Anterior cingulate cortex (tissue), 58 donors: ENCODE measurements at places on chromosomes 7 and 10.

- DNase-seq, result no peak
These were observed 5.9 kb downstream of the TTYH3 start for GRCh38 chr7:2637505-2638223.

GRCh38 chr7:24894429-24895221, 85.4 kb downstream of the OSBPL3 start:
- DNase-seq, result no peak

DNA sequence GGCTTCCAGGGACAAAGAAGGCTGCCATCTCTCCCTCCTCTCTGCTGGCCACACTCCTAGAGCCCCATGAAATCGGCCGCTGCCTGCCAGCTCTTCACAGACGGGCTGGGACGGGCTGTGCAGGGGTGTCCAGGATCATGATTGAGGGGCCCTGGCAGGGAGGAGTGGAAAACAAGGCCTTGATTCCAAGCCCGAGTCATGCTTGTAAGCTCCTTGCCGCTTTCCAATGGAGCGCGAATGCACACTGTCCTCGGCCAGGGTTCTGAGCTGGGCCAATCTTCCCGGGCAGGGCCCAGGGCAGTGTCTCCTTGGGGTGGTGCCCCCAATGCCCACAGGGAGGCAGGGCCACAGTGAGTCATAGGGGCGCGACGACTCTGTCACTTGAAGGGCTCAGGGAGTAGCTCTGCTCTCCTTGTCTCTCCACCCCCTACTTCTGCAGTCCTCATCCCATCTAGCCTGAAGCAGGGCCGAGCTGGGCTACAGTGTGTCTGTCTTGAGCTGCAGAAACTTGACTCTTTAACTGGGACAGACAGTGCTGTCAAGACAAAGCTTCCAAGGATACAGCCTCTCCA, 186.2 kb upstream of the SVIL start:
- no peak for DNase-seq

DNA sequence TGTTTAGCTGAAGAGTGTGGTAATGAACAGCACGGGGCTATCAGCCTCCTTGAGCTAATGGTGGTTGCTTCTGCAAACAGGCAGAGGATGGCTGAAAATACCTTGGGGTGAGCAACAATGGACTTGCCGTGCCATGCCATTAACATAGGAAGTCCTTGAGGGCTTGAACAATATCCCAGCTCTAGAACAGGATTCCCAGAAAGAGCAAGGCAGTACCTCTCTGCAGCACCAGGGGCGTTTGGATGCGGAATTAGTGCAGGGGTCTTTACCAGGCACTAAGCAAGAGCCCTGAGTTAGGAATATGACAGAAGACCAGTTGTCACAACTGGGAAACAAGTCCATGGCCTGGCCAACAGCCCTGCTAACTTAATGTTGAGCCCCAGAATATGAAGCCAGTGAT, 143.2 kb upstream of the COBL start:
- no peak for DNase-seq

GRCh38 chr7:47578579-47579270, 3.2 kb downstream of the TNS3 start:
- DNase-seq, result no peak

DNA sequence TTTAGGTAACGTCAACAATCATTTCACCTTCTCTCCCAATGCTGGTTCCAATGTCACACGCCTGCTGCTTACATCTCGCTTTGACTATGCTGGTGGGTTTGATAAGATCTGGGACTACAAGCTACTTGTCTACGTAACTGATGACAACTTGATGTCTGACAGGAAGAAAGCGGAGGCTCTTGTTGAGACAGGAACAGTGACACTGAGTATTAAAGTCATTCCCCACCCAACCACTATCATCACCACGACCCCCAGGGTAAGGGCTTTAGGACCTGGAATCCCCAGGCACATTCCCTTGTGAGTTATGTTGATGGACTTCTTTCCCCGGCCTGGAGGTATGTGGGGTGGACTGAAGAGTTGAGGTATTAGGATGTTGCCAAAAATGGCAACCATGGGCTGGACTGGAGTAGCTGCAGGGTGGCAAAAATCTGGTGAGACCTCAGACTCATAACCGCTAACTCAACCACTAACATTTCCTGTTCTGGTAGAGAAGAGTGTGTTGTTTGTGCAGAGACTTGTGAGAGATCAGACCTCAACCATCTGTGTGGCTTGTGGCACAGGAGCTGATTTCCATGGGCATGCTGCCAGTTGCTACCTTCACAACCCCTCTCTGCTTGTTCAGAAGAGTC, 59.2 kb downstream of the CDHR3 start:
- DNase-seq, result no peak

DNA sequence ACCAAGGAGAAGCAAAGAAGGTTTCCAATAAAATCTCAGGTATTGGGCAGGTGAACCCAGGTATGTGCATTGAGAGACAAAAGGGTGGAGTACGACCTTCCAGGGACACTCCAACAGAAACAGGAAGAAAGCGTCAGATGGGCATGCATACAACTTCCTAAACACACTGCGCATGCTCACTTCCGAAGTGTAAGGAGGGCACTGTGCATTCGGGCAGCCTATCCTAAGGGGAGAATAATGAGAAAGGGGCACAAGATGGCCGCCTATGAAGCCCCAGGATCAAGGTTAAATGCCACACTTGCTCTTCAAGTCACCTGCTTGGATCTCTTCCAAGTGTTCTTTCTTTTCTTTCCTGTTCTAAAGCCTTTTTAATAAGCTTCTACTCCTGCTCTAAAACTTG, 39.4 kb upstream of the PRSS1 start:
- DNase-seq, result no peak

DNA sequence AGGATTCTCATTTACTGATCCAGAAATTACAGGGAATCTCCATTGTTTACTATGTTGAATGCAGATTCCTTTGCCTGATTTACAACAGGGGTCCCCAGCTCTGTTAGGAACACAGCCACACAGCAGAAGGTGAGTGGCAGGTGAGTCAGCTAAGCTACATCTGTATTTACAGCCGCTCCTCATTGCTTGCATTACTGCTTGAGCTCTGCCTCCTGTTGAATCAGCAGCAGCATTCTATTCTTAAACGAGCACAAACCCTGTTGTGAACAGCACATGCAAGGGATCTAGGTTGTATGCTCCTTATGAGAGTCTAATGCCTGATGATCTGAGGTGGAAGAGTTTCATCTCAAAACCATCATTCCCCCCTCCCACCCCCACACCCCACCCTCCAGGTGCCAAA, 23.3 kb upstream of the CELF2 start:
- no peak for DNase-seq

DNA sequence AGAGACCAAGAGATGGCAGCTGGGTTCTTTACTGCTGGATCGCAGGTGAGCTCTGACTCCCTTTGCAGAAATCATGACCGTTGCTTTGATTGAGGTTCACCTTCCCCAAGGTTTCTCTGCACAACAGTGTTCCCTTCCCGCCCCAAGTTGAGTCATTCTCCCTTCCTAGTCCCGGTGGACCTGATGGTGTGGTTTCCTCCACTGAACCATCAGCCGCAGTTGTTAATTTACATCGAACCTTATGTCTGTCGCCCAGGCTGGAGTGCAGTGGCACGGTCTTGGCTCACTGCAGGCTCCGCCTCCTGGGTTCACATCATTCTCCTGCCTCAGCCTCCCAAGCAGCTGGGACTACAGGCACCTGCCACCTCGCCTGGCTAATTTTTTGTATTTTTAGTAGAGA, 5.8 kb downstream of the ZSCAN25 start:
- DNase-seq, result no peak

- peak; percentile 17 for DNase-seq
These were observed 39.1 kb upstream of the PARD3 start for GRCh38 chr10:34854147-34854601.

DNA sequence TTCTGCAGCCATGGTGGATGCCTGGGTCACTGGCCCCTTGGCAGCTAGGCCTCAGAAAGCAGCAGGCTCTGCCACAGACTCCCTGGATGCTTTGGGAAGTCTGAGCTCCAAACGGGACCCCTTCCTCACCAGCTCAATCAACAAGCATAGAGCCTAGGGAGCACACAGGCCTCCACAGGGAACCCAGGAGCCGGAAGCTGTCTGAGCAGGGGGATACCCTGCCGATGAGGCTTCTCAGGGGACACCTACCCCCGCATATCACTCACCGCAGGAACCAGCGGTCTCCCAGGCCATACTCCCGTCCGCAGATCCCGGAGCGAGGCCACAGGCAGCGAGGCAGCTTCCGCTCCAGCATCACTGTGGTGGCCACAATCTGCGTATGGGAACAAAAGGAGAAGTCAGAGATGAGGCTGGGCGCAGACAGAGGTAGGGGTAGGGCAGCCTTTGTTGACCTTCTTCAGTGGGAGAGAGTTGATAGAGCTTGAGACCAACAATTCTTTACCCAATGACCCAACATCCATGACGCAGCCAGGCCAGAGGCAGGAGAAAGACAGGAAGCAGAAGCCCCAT, 13.4 kb downstream of the TRPV6 start:
- no peak for DNase-seq

- DNase-seq, result no peak
These were observed 46.9 kb downstream of the GRID1 start for GRCh38 chr10:86319676-86320075.

DNA sequence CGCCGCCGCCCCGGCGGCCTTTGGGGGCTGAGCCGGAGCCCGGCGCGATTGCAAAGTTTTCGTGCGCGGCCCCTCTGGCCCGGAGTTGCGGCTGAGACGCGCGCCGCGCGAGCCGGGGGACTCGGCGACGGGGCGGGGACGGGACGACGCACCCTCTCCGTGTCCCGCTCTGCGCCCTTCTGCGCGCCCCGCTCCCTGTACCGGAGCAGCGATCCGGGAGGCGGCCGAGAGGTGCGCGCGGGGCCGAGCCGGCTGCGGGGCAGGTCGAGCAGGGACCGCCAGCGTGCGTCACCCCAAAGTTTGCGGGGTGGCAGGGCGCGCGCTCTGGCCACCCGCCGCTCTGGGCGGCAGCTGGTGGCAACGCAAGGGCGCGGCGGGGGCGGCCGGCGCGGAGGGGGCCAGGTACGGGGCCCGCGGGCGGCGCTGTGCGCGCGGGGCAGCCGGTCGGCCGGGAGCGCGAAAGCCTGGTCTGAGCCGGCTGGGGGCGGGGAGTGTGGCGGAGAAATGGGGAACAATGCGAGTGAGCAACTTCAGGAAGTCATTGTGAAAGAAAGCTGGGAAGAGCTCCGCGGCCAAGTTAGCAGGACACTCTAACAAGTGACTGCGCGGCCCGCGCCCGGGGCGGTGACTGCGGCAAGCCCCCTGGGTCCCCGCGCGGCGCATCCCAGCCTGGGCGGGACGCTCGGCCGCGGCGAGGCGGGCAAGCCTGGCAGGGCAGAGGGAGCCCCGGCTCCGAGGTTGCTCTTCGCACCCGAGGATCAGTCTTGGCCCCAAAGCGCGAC, at the start of gene IKZF1:
IKZF1 (plus strand) TSS at position 588 of the 782 bp plus-strand sequence. CDS start 14,346 bp downstream, outside the sequence.
- DNase-seq, result peak; percentile 16

DNA sequence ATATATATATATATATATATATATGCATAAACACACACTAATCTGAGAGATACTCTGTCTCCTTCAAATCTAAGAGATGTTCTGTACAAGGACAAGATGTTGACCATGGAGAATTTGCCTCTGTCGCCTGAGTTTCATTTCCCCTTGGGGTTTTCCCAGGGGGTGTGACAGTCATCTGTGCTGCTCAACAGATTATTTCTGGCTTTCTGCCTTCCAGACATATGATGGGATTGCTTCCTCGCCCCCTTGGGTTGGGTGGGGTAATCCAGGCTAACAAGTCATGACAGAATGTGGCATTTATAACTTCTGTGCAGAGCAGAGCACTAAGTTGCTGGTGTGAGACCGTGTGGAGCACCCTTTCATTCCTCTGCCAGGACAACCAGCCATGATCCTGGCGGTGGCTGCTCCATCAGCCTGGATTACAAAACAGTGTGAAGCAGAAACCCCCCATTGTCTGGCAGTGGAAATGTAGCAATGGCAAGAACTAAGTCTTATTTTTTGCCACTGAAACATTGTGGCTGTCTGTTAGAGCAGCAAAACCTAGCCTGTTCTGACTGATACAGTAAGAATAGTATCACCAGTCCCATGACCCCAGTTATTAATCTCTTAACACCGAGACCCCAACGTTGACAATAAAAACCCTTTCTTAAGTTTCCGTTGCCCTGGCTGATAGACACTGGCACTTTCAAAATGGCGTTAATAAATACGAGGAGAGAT, 13.7 kb upstream of the USP6NL start:
- DNase-seq, result no peak

DNA sequence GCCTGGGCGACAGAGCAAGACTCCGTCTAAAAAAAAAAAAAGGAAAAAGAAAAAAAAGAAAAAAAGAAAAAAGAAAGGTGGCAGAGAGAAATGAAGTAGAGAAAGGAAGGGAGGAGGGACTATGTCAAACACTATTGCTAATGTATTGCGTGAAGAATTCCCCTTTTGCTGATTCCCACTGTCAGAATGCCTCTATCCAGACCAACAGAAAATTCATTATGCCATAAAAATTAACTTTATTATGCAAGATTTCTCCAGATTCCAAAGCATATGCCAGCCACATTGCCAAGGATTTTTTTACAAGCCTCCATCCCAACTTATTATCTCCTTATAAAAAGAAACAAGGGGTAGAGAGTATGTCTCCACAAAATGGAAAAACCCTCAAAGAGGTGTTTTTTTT, 209.3 kb downstream of the MTERF1 start:
- DNase-seq, result no peak

DNA sequence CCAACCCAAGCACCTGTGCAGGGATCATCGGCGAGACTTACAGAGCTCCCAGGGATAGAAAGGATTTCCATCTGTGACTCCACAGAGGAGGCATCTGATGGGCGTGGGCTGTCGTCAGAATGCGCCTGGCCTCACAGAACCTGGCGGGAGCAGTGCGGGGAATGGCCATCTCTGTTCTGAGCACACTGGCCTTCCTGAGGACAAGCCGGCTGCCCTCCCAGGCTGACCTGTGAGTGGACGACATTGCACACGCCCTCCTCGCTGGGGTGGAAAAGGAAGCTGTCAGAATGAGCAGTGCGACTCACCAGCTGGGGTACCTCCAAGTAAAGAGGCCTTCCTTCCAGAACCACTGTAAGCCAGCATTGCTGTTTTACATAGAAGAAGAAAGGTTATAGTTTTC, 234.6 kb upstream of the PITRM1 start:
- no peak for DNase-seq

- no peak for DNase-seq
These were observed 290 bp downstream of the MALRD1 start for GRCh38 chr10:19048891-19049290.

DNA sequence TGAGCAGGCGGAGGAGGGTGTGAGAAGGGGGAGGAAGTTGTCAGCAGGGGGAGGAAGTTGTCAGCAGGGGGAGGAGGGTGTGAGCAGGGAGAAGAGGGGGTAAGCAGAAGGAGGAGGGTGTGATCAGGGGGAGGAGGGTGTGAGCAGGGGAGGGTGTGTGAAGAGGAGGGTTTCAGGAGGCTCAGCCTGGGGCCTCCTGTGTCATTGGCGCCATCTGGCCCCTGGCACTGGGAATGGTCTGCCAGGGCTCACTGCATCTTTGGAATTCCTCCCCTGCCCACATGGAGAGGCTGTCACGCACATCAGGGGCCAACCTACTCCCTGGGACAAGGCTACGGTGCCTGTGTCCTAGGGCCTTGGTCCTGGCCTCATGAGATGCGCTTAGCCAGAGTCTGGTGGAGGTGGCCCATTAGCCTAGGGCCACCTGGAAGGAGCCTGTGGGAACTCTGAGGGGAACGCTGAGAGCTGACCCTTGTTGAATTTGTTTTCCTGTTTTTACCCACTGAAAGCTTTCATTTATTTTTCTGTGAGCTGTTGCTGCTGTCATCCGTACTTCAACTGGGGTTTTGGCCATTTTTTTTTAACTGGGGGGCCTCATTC, 18.0 kb downstream of the CAMK2B start:
- no peak for DNase-seq

- DNase-seq, result no peak
These were observed 36.5 kb downstream of the C10orf71 start for GRCh38 chr10:49335364-49335972.
